ENCODE measurements at places on chromosomes 7 and 10.

- no peak for DNase-seq
Measured at GRCh38 chr10:31347705-31348104, 28.7 kb downstream of the ZEB1 start.

DNA sequence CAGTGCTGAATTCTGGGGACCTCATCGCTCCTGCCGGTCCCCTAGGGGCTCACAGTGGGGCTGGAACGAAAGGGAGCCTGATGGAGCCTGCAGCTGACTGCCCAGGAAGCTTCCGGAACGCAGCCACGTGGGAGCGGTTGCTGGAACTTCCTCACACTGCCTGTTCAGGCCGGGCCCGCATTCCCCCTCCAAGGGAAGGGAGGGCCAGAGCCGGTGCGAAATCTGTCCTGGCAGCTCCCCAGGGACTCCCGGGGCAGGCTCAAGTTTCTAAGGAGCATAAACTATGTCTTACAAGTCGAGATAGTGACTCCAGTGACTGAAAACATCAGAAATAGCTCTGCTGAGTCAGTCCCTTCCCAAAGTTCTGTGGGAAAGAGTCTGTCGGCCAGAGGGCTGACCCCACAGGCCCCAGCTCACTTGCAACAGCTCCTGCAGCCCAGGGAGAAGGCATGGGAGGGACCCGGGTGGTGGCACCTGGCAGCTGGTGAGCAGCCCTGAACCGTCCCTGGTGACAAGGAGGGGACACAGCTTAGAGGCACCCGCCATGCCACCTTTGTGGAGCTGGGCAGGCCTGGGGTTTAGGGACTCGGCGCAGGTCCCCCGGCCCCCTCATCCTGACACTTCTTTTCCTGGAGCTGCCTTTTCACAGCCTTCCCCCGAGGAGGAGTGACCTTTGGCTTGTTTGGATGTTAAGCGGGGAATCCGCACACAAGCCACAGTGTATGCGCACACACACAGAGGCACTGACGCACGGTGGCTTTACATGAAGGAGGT lies 47.6 kb downstream of the PDGFA start:
- no peak for DNase-seq

- no peak for DNase-seq
Measured at GRCh38 chr10:102619281-102619981, 24.8 kb upstream of the TRIM8 start.

- no peak for DNase-seq
Measured at GRCh38 chr7:8134089-8134733, 127.8 kb downstream of the ICA1 start.

- DNase-seq, result no peak
Measured at GRCh38 chr7:143938379-143939243, 3.6 kb downstream of the OR2F2 start.

DNA sequence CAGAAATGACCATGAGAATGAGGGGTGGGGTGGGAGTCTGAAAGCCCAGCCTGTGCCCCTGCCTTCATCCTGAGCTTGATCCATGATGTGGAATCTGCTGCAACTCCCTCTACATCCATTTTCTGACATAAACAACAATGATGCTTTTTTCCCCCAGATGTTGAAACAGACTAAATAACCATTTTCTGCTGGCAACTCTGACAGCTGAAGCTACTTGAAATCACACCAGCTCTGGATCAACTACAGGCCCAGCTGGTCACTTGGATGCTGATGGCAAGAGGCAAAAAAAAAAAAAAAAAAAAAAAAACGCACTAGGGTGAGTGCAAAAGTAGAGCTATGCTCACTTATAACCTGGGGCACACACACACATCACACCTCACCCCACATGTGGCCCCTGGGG lies 74.2 kb downstream of the FAM107B start:
- DNase-seq, result no peak

- DNase-seq, result no peak
Measured at GRCh38 chr7:37832194-37832593, 16.2 kb upstream of the NME8 start.

DNA sequence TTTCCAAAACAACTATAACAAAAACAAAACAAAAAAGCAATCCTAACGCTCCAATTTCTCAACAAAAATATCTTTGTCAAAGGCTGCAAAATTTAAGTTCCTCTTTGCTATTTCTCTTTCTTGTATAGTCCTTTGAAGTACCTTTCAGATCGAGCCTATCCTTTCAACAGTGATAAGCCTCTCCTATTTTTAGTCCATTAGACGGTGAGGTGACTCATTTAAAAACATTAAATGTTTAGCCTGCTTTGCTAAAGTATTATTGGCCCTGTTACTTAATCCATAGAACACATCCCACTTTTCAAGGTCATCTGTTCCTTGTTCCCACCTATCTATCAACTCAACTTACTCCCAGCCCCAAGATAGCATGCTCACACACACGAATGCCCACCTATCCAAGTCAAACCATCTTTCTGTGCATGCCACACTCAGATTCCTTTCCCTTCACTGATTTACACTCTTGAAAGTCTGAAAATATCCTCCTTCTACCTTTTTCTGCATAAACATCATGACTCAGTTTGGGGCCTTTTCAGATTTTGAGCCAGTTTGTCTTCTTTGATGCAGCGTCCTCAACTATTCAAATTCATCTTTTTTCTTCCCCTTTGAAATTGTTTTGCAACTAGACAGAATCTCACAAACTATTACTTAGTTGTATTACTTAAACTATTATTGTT lies 224.9 kb upstream of the TMEM229A start:
- DNase-seq, result no peak

GRCh38 chr10:87761153-87761552 lies 56.9 kb downstream of the ATAD1 start:
- no peak for DNase-seq
